ENCODE measurements at places on chromosomes 5 and 9.

- peak; percentile 25 for DNase-seq
These were observed 500.0 kb downstream of the DIRAS2 start for GRCh38 chr9:90142580-90142979.

- no peak for DNase-seq
These were observed 138.6 kb downstream of the ENTREP1 start for GRCh38 chr9:69463497-69464068.

GRCh38 chr9:124384210-124384609 lies 31.0 kb downstream of the PSMB7 start:
- DNase-seq: no peak

- DNase-seq: no peak
These were observed 99.2 kb downstream of the DAPK1 start for GRCh38 chr9:87596862-87597261.

- DNase-seq: no peak
These were observed 25.9 kb upstream of the BOD1 start for GRCh38 chr5:173642191-173642816.

Measured in IMR-90 (cell line).